ENCODE measurements at places on chromosomes 2 and 18.

DNA sequence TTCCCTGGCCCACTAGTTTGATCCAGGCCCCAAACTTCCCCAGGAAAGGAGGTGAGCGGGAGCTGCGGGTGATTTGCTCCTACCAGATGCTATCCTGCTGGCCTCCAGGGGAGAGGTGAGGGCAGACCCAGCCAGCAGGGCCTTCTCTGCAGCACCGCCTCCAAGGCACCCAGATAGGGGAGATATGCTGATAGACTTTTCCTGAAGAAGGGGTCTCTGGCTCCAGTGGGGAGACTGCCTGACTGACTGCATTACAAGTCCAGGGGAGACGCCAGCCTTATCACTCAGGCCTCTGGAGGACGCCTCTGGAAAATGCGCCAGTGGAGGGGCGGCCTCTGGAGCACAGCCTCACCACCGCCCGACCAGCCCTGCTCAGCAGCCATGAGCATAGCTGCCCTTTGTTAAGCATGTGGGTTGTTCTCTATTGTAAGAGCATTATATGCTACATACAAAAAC, 60.6 kb upstream of the SMAD7 start:
- no peak for DNase-seq

DNA sequence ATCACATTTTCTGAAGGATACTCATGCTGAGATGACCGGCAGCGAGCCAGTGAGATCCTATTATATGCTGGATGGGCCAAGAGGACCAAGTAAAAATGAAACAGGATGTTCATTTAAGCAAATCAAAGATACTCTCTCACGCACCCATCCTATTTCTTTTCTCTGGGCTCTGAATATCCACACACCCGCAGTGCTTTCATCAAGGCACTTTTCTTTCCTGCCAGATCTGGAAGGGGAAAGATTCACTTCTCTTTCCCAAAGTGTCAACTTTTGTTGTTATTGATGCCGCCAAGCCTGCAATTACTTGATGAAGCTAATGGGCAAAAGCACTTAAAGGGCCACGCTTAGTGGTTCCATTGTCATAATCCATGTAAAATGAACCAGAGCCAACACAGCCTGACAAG, 191.9 kb upstream of the CHAC2 start:
- DNase-seq, result no peak

- no peak for DNase-seq
Measured at GRCh38 chr2:108388045-108388444, 10.3 kb downstream of the SULT1C4 start.

DNA sequence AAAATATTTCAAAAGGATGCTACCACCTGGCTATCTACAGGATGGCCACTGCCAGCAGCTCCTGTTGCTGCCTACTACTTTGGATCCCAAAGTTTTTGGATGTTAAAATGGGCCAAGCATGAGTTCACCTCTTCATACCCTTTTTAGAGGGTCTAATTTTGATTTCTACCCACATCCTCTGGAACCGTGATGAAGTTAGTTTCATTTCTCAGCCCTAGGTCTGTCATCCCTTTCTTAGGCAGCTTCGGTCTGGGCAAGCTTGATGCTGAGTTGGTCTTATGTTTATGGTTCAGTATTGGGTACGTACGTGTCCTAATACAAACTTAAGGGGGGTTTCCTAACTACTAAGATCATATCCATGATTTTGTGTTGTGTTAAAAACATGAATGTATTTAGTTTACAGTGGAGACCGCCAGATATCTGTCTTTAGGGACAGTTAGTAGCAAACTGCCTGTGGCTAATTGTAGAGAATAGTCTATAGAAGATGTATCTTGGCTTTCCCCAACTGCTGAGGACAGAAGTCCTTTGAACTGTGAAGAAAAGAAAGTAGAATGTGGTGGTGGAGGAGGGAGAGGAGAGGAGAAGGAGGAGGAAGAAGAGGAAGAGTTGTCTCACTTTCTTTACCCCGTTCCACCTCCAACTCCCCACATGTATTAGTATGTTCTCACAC, 184.9 kb downstream of the UBE2E3 start:
- no peak for DNase-seq

GRCh38 chr2:43832457-43832856, 6.2 kb downstream of the ABCG5 start:
- DNase-seq, result no peak

DNA sequence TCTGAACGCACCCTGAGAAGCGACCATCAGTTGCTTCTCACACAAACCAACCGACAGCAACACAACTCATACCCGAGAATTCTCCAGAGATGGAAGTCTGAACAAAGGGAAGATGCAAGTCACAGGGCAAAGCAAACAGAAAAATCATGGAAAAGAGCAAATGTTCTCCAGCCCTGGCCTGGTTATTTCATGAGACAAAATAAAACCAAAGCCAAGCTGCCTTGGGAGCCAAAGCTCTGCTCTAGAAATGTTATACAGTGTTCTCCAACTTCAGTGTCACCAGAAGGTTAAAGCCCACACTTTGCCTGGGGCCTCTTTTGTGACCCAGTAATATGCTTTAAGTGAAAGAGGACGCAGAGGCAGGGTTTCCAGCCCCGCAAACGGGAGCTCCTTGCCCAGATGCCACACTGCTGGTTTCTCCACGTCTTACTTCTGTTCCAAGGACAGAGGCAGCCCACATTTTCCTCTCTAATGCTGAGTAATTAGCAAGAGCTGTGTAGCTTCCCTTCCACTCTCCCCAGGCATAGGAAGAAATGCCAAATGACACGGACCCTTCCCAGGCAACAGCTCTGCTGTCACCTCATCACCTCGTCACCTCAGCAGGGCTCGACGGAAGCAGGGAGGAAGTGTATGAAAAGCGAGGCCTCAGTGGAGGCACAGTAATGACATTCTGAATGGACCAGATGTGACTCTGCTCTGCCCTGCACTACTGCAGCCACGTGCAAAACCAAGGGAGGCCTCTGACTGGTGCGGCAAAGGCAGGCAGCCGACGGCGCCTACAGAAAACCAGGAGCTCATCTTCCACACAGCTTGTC, 64.7 kb downstream of the FBXO15 start:
- no peak for DNase-seq

DNA sequence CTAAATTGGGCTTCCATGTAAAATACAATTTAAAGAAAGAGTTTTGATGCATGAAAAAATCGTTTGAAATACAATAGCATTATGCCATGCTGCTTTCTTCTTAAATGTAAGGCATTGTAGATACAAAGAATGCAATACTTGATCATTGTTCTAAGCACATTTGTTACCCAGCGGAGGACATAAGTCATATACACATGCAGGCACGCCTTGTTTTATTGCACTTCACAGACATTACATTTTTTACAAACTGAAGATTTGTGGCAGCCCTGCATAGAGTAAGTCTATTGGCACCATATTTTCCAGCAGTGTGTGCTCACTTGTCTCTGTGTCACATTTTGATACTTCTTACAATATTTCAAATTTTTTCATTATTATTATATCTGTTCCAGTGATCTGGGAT, 345.0 kb downstream of the CLIP4 start:
- DNase-seq, result no peak

DNA sequence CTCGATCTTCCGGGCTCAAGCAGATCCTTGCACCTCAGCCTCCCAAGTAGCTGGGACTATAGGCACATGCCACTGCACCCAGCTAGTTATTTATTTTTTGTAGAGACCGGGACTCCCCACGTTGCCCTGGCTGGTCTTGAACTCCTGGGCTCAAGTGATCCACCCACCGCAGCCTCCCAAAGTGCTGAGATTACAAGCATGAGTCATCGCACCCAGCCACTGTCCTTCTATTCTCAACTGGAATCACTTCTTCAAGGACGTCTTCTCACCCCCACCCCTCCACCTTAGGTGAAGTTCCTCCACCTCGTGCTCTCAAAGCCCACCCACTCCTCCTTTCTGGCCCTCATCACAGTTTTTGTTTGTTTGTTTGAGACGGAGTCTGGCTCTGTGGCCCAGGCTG, 54.0 kb upstream of the REL start:
- DNase-seq, result no peak

DNA sequence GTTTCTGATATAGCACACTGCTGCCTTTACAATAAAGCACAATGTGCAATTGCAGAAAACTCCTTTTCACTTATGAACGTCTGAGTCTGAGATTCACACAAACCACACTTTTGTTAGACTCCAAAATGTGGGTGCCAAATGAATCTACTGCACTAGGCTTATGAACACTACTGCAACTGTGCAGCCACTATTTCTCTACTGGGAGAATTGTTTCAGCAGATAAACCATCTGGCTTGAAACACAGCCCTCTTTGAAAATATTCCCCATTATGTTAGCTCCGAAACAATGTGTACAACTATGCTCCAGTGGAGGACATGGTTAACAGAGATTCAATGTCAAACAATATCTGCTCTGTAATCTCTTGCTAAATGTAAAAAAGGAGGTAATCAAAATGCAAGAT, 188.7 kb upstream of the ZEB2 start:
- no peak for DNase-seq

GRCh38 chr2:158685646-158686045, 109.5 kb upstream of the DAPL1 start:
- no peak for DNase-seq

GRCh38 chr2:39401319-39401718, 35.8 kb downstream of the MAP4K3 start:
- DNase-seq, result no peak

DNA sequence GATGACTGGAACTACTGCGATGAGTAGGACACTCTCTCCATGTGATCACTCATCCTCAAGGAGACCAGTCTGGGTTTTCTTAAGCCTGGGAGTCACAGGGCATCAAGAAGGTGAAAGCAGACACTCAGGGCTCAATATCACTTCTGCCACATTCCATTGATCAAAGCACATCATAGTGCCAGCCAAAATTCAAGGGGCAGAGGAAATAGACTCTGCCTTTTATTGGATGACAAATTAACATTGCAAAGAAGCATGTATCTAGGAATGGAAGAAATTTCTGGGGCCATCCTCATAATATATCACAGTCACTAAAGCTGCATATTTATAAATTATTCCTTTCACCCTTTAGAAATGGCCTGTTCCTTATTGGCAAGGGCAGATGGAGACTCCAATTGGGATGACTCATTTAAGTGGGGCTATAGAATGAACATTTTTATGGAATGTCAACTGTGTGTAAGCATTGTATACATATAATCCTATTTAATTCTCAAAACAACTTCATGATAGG, 114.8 kb upstream of the CDC42EP3 start:
- DNase-seq, result no peak

DNA sequence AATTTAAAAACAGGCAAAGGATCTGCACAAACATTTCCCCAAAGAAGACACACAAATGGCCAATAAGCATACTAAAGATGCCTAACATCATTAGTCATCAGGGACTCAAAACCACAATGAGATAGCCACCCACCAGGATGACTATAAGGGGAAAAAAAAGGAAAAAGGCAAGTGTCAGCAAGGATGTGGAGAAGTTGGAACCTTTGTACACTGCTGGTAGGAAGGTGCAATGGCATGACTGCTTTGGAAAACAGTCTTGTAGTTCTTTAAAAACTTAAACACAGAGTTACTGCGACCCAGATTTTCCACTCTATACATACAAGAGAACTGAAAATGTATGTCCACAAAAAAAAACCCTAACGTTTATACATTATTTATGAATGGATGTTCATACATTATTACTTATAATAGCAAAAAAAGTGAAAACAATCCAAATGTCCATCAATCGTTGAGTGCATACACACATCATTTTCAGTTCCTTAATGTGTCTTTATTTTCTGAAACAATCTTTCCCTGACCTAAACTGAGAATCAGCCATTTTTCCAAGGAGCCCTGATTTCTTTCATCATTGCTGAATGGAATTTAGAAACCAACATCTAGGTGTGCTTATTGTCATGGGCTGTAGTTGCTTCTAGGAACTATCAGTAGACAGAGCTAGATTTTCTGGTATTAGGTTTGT, 64.7 kb upstream of the TLK1 start:
- DNase-seq, result no peak

DNA sequence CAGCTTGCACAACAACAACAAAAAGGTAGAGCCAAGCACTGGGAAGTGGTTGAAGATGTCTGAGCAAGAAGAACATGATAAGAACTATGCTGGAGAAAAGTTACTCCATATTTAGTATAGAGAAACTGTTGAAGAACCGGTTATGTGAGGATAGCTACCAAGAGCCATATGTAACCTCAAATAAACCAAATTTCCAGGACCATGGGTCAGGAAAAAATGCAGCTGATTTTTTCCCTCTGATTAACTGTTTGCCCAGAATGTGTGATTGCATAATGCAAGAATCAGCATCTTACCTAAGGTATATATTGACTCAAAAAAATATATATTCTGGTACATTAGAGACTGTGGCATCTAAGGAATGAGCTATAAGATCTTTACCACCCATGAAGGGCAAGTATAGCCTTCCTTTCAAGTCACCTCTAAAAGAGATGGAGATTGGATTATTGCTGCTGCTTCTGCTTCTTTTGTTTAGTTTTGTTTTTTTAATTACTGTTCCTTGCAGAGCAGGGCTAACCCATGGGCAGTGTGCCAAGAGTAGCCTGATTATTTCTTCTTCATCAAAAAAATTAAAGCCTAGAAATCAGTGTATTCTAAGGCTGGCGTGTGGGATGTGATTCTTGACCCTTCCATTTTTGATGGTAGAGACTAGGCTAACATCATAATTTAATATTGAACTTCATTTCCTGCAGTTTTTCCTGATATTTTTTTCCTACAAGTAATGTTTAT, 76.9 kb upstream of the MAP3K20 start:
- DNase-seq, result no peak

DNA sequence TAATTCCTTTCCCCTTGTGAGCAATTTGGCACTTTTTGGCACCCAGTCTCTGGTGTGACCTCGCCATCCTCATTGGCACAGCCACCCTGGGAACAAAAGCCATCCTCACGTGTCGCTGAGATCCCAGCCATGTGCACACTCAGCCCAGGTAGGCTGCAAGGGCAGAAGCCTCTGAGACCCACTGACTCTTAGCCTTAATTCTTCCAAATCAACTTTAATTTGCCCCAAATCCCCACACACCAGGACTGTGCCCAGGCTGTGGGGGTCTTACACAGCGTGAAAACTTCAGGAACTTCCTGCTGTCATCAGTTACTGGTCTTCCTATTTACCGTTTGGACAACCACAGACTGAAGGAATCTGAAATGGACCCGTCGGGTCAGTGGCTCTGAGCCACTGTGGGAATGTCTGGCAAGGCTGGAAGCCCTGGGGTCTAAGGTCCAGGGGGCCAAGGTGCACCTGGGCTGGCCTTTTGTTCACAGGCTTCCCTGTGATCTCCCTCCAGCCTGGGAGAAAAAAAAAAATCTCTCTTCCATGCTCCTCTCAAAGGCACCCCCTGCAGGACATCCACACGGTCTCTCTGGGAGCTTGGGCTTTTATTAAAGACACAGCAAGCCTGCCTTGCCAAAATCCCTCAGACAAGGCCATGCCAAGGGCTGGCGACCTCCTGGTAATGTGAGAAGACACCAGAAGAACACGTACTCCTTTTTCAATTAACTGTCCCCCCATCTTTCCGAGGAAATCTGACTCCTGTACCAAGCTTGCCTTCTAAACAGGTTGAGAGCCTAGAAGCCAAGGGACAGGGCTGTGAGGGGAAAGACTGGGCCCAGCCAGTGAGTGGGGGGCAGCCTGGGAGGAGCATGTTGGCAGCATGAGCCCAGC, 42.1 kb upstream of the LAPTM4A start:
- DNase-seq, result no peak

- DNase-seq, result no peak
Measured at GRCh38 chr2:10267551-10268465, 34.9 kb upstream of the HPCAL1 start.

GRCh38 chr2:8584174-8585066, 97.4 kb upstream of the ID2 start:
- DNase-seq, result no peak

GRCh38 chr2:74925361-74925786, 33.1 kb upstream of the POLE4 start:
- no peak for DNase-seq

Measured in bone marrow (tissue), 2 donors.